Bladder microvascular endothelial cell (primary cell): ENCODE measurements at places on chromosomes 11 and 22. TPM values are rescaled to one million over a fixed set of nuclear protein-coding genes. Genes with fewer than 3 reads are reported as not detected.

The GAS2 gene
- 0.97 and 1.8 TPM in 2 replicates for total RNA-seq

The CARD18 gene
- not detected in 2 replicates for total RNA-seq

The LGR4 gene
- 0.49 and 6.0 TPM in 2 replicates for total RNA-seq

The ZDHHC24 gene
- total RNA-seq, result 8.9 and 17.6 TPM in 2 replicates

The SYT12 gene
- total RNA-seq, result 0.50 TPM in 1 of 2 replicates, not detected in the other

The SSTR3 gene
- not detected in 2 replicates for total RNA-seq

The POLD4 gene
- total RNA-seq, result 25.3 and 26.1 TPM in 2 replicates

The MFNG gene
- 82.4 and 129 TPM in 2 replicates for total RNA-seq
